ENCODE measurements at places on chromosomes 12 and 14.

- DNase-seq = no peak
Measured at GRCh38 chr12:7411343-7411742, 32.6 kb downstream of the CD163L1 start.

- no peak for DNase-seq
Measured at GRCh38 chr12:29053567-29053966, 95.5 kb upstream of the FAR2 start.

DNA sequence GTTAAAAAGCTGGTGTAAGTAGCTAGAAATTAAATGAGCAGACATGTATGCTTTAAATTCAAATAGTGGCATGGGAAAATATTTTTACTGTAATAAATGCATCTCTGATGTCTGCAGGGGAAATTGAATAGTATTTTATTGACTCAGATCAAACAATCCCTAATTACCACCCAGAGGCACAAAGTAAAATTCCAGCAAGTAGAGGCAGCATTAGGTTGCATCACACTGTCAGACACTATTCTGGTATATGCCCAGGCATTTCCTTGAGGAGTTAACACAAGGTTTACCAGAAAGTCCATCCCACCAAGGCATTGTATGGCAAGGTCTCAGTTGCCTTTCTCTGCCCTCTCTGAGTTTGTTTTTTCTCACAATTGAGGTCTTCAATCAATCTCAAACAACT, 201.6 kb upstream of the KITLG start:
- DNase-seq = no peak

DNA sequence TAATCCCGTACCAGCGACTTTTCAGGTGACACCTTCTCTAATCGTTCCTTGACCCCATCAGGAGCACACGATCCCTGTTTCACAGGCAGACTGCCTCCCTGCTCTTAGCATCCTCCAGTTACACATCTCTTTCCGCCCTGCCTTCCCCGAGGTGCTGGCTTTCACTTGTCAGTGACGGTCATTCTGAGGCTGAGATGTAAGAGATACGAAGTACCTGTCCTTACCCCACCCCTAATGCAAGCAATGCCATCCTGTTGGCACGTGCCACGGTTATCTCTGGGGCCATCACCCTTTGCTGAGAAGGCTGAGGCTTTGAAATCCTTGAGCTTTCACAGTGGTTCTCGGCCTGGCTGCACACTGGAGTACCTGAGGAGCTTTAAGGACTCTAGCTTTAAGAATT, 24.4 kb downstream of the B4GALNT3 start:
- DNase-seq = no peak

GRCh38 chr12:18139989-18140596, 50.1 kb upstream of the RERGL start:
- no peak for DNase-seq

DNA sequence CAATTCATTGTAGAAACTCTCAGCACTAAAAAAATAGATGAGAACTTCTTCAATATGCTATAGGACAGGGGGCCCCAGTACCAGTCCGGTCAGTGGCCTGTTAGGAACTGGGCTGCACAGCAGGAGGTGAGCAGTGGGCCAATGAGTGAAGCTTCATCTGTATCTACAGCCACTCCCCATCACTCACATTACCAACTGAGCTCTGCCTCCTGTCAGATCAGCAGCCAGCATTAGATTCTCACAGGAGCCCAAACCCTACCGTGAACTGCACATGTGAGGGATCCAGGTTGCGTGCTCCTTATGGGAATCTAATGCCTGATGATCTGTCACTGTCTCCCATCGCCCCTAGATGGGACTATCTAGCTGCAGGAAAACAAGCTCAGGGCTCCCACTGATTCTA, 15.7 kb upstream of the ANO2 start:
- DNase-seq = no peak

All from stimulated activated CD4-positive, alpha-beta T cell treated with anti-CD3 and anti-CD28 coated beads, Interleukin-1b, Interleukin-23, amount 100 ng/mL, for 1 hour (primary cell).